ENCODE measurements at places on chromosomes 11 and 22.

- peak; percentile 21 for DNase-seq
Observed at GRCh38 chr11:30710221-30710620, 124.1 kb upstream of the MPPED2 start.

DNA sequence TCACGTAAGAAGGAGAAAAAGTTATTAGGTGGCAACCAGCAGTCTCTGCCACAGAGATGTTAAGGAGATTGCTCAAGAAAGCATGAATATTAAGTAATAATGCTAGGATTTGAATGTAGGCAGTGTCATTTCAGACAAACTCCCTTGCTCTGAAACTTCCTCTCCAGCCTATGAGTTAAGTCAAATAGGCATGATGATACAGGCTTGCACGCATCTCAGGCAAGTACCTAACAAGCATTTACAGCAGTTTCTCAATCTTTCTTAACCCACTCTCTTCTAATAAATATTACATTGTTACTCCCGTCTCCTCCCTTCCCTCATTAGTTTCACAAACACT is 72.7 kb downstream of the RAB38 start:
- no peak for DNase-seq

- DNase-seq: no peak
Observed at GRCh38 chr11:18145025-18145424, 12.7 kb downstream of the MRGPRX3 start.

DNA sequence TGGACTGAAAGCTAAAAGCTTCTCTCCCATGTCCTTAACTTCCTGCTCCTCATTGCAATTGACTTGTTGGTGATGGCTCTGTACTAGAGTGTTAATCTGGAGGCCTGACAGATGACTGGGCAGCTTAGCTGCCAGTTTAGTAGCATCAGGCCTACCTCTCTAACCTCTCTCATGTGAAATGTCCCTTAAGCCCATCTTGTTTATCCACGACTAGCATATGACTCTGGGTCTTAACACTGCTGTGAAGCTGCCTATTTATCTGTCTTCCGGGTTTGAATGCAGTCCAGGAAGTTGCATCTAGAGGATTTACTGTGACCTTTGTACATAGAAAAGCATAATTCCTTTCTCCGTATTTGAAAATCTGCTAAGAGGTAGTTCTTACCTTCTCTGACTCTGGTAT is 85.3 kb upstream of the HORMAD2 start:
- DNase-seq: no peak

- DNase-seq: no peak
Observed at GRCh38 chr11:129779342-129779741, 36.3 kb upstream of the TMEM45B start.

DNA sequence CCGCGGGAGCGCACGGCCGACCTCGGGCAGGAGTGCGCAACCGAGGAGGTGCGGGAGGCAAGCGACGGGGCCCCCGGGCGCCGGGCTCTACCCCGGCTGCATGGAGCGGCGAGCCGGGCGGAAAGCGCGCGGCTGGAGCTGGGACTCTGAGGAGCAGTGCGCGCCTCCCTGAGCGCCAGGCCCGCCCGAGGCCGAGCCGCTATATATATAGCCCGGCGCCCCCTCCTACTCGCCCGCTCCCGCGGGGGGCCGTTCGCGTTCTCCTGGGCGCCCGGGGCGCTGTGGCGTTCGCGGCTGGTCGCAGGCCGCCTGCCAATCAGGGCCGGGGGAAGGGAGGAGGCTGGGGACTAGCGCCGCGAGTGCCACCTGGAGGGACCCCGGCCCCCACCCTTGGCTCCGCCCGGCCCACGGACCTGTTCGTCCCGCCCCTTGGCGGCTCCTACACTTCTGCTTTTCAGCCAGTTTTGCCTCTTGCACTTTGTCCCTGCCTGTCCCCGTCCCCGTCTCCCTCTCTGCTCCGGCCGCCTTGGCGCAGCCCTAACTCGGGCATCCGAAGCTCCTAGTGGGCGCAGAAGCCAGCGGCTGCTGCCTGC is at the start of gene FGF4:
Gene FGF4, minus strand, starts transcription at position 179 of the 593 bp plus-strand sequence. CDS start 257 bp downstream, outside the sequence.
- DNase-seq: no peak

DNA sequence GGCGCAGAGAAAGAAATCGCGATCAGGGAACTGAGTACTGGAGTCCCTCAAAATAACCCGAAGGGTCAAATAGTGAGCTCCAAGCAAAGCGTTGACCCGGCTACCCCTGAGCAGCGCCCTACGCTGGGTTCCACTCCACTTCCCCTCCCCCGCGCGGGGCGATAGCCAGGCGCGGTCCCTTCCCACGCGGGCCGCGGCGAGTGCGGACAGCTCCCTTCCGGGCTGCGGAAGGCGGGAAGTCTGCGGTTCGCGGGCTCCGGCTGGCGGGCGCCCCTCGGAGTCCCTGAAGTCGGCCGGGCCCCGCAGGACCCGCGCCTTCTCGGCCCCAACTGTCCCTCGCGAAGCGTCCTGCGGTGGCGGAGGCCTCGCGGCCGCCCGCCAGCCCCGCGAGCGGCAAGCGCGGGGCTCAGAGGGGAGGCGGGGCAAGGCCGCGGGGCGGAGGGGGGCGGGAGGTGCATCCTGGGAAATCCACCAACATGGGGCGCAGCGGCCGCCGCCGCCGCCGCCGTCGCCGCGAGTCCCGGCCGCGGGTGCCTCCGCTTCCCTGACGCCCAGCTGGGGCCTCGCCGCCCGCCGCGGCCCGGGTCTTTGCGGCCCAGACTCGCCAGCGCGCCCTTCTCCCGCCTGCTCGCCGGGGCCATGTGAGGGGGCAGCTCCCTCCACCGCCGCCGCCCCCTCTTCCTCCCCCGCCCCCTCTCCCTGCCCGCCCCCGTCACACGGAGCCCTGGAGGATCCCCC is at the start of gene QSER1:
Gene QSER1, plus strand, starts transcription at position 457 of the 738 bp plus-strand sequence. CDS start 315 bp downstream, outside the sequence.
- DNase-seq: peak; percentile 68

- DNase-seq: no peak
Observed at GRCh38 chr11:75214843-75215242, 25.7 kb upstream of the TPBGL start.

- peak; percentile 85 for DNase-seq
Observed at GRCh38 chr22:31346255-31346732, at the start of gene PATZ1. Gene PATZ1 (minus strand): TSS chr22:31346346. CDS start chr22:31345602, 744 bp downstream.

GRCh38 chr11:111602865-111603610 is 789 bp downstream of the SIK2 start:
- peak; percentile 13 for DNase-seq

GRCh38 chr11:110715541-110715940 is 3.3 kb upstream of the ARHGAP20 start:
- DNase-seq: peak; percentile 66

Measured in fibroblast of skin of right quadriceps (primary cell).